ENCODE measurements at places on chromosomes 13 and 19.

- no peak for DNase-seq
These were observed 18.8 kb upstream of the GAS6 start for GRCh38 chr13:113882716-113883115.

GRCh38 chr19:5686326-5686646 lies 3.8 kb upstream of the RPL36 start:
- DNase-seq, result no peak

GRCh38 chr13:94859278-94859691 lies 146.9 kb upstream of the SOX21 start:
- no peak for DNase-seq

DNA sequence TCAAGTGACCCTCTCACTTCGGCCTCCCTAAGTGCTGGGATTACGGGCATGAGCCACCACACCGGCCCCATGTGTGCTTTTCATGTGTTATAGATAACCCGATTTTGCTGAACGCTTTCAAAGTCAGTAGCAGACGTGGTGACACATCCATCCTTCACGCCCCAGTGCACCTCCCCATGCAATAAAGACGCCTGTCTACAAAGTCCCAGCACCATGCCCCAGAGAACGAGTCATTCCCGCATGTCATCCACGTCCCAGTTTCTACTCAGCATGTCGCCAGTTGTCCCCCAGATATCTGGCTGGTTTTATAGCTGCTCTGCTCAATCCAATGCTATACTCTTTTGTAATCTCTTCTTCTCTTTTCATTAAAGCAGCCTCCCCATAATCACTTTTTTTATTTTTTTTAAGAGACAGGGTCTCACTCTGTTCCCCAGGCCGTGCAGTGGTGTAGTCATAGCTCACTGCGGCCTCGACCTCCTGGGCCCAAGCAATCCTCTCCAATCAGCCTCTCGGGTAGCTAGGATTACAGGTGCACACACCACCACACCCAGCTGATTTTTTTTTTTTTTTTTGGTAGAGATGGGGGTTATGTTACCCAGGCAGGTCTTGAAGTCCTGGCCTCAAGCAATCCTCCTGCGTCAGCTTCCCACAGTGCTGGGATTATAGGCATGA lies 42.5 kb downstream of the DNM2 start:
- no peak for DNase-seq

- no peak for DNase-seq
These were observed 30.4 kb upstream of the PCDH8 start for GRCh38 chr13:52878831-52879230.

Data from stimulated activated CD4-positive, alpha-beta T cell treated with anti-CD3 and anti-CD28 coated beads, Interleukin-1b, Interleukin-23, amount 100 ng/mL, for 24 hours (primary cell).